ENCODE measurements at places on chromosomes 12 and 14.

GRCh38 chr12:25521625-25522256 lies 31.3 kb downstream of the LMNTD1 start:
- no peaks in the 10 kb centered on the region for H3K27me3 ChIP-seq
- no peak for DNase-seq
- peaks cover 16% of the 10 kb centered on the region for H3K4me1 ChIP-seq

DNA sequence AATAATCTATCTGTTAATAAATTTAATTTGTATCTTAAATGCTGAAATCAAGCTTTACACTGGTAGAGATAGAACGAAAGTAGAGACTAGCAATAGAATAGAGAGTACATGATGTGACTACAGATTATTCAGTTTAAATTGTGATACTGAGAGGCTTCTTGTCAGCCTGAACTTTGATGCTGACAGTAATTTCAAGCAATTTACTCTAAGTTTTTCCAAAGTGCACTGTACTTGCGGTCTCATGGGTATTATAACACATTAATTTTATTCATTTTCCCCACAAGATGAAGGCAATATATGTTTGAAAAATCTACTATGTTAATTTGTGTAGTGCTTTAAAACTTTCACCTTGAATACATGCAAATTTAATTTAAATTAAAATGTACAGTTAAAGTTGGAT lies 914.0 kb upstream of the FBXO33 start:
- peaks cover 5% of the 10 kb centered on the region for H3K36me3 ChIP-seq
- no peak overlapping the region for H3K27ac ChIP-seq
- no peaks in the 10 kb centered on the region for H3K27me3 ChIP-seq

- H3K36me3 ChIP-seq, result no peaks in the 10 kb centered on the region
- H3K4me1 ChIP-seq, result no peaks in the 10 kb centered on the region
- no peak for DNase-seq
- no peak overlapping the region for H3K27ac ChIP-seq
- no peaks in the 10 kb centered on the region for H3K27me3 ChIP-seq
Measured at GRCh38 chr14:83566567-83566966, 1963.4 kb upstream of the FLRT2 start.

GRCh38 chr12:40892528-40892927 lies 200.3 kb downstream of the CNTN1 start:
- H3K36me3 ChIP-seq, result no peaks in the 10 kb centered on the region
- H3K27me3 ChIP-seq, result no peaks in the 10 kb centered on the region
- no peak for DNase-seq
- no peaks in the 10 kb centered on the region for H3K4me1 ChIP-seq
- no peak overlapping the region for H3K4me3 ChIP-seq
- no peak overlapping the region for H3K27ac ChIP-seq

GRCh38 chr12:2288471-2288870 lies 235.7 kb downstream of the CACNA1C start:
- H3K36me3 ChIP-seq, result no peaks in the 10 kb centered on the region
- H3K4me1 ChIP-seq, result peaks cover 98% of the 10 kb centered on the region
- peak overlapping the region; percentile 54 for H3K4me3 ChIP-seq
- H3K27me3 ChIP-seq, result peaks cover 3% of the 10 kb centered on the region
- DNase-seq, result no peak

GRCh38 chr14:74506411-74506851 lies 12.9 kb downstream of the ISCA2 start:
- DNase-seq, result no peak
- no peak overlapping the region for H3K4me3 ChIP-seq
- H3K27me3 ChIP-seq, result peaks cover 2% of the 10 kb centered on the region
- no peak overlapping the region for H3K27ac ChIP-seq

DNA sequence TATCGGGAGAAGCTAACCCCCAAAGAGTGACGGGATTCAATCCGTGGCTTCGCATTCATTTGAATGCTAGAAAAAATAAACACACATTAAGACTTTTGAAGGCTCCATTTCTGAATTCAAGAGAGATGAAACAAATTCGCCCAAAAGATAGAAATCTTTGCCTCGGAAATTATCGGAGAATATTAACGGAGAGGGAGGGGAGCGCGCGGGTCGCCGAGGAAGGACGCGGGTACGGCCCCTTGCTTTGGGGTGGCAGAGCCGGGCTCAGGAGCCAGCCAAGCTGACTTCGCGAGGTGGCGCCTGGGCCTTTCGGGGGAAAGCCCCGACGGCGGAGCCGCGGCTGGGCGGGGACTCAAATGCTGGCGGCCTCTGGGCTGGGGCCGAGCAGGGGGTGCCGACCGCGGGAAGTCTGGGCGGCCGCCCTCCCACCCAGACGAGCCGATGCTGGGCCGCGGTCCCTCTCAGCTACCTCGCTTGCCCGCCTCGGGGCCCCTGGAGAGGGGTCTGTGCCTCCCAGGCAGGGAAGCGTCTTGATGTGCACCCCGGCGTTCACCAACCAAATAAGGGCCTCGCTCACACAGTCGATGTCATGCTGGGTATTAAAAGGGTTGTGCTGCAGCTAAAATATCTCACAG lies 14.7 kb downstream of the NKX2-1 start:
- peaks cover 60% of the 10 kb centered on the region for H3K27me3 ChIP-seq
- no peak for DNase-seq
- no peak overlapping the region for H3K4me3 ChIP-seq
- no peaks in the 10 kb centered on the region for H3K4me1 ChIP-seq

DNA sequence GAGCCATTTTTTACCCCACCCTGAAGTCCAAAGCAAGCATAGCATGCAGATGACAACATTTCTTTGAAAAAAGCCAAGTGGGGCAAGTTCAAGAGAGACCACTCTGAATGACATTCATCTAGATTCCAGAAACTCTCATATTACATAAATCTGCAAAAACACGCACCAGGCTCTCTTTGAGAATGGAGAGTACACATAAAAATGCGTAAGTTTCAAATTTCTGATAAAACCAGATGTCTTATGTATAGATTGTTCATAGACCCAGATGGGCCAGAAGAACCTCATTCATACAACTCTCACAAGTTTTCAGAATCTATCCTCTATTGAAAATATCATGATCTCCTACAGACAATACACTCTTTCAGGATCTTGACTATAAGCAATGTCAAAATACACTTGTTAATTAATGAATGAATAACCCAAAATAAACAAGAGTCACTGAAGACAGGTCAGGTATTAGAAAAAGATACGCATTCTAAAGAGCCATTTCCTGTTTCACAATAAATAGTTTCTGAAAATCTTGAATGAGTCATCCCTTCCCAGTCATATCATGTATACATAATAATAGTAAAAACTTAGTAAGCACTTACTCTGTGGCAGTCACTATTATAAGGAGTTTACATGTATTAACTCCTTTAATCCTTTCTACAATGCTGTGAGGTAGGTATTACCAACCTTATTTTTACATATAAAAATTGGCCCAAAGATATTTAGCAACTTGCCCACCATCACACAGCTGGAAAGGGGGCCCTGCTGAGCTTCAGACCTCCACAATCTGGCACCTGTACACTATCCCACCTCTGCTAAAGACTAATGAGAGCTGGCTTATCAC lies 72.0 kb downstream of the PPP2R5E start:
- H3K27me3 ChIP-seq, result no peaks in the 10 kb centered on the region
- H3K27ac ChIP-seq, result peak overlapping the region; percentile 67
- DNase-seq, result peak; percentile 70
- H3K4me1 ChIP-seq, result peaks cover 36% of the 10 kb centered on the region

- DNase-seq, result no peak
- H3K27me3 ChIP-seq, result peaks cover 24% of the 10 kb centered on the region
- H3K36me3 ChIP-seq, result no peaks in the 10 kb centered on the region
- H3K27ac ChIP-seq, result no peak overlapping the region
- no peaks in the 10 kb centered on the region for H3K4me1 ChIP-seq
- H3K4me3 ChIP-seq, result no peak overlapping the region
Measured at GRCh38 chr12:11978726-11979384, 91.9 kb upstream of the BCL2L14 start.

GRCh38 chr12:25797386-25797785 lies 161.1 kb upstream of the RASSF8 start:
- no peak overlapping the region for H3K4me3 ChIP-seq
- H3K27me3 ChIP-seq, result no peaks in the 10 kb centered on the region
- H3K4me1 ChIP-seq, result peaks cover 34% of the 10 kb centered on the region
- no peak overlapping the region for H3K27ac ChIP-seq
- DNase-seq, result no peak
- H3K36me3 ChIP-seq, result peaks cover 4% of the 10 kb centered on the region

DNA sequence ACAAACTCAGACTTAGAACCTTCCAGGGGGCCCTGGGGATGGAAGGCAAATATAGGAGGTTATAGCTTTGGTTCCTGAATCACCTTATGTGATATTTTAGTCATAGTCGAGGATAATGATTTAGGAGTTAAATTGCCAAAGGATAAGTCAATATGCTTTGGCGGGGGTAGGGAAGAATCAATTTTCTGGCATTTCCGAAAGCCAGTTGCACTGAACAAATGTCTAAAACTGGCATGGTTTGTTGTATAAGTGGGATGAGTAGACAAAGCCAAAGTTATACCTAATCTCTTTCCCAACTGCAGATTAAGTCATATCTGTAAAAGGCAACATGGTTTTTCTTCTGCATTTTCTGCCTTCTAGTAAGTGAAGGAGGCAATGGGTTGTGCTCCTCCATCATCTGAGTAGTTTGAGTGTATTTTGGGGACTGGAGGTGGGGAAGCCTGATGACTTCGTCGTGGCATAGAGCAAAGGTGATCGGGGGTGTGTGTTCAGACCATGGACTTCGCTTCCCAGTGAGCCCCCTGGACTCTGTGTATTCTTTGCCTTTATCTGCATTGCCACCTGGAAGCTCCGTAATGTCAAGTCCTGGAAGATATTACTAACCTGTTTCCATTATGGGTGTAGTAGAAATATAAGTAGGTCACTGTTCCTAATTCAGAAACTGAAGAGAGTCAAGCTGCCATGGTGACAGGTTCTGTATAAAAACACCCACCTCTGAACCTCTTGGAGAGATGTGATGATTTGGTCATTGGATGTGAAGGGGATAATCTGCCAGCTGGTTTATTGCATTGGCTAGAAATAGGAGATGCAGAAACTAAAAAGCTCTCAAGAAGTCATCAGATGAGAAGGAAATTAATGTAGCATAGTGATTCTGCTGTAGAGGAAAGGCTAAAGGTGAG lies 24.5 kb downstream of the PPFIBP1 start:
- no peak for DNase-seq
- H3K4me1 ChIP-seq, result peaks cover 79% of the 10 kb centered on the region
- H3K27me3 ChIP-seq, result peaks cover 2% of the 10 kb centered on the region
- peak overlapping the region; percentile 85 for H3K4me3 ChIP-seq

- no peak overlapping the region for H3K27ac ChIP-seq
- H3K4me1 ChIP-seq, result no peaks in the 10 kb centered on the region
- H3K4me3 ChIP-seq, result no peak overlapping the region
- no peak for DNase-seq
Measured at GRCh38 chr12:32284561-32284960, 114.8 kb upstream of the FGD4 start.

DNA sequence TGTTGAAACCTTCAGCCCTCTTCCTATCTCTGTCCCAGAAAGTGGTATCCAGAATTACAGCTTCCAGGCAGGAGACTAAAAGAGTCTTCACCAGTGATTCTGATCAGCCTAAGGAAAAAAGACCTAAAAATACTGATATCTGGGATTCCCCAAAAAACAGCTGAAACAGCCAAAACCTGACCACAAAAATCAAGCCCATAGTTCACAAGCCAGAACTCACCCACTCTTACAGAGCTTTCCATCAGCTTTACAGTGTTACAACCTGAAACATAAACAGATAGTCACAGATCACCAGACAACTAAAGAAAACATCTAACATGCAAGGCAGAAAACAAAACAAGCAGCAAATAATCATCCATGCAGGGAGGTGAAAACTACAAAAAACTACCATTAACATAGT lies 26.0 kb upstream of the TSPAN8 start:
- H3K27ac ChIP-seq, result no peak overlapping the region
- no peak for DNase-seq
- H3K4me3 ChIP-seq, result no peak overlapping the region
- H3K27me3 ChIP-seq, result no peaks in the 10 kb centered on the region
- H3K36me3 ChIP-seq, result peaks cover 6% of the 10 kb centered on the region

DNA sequence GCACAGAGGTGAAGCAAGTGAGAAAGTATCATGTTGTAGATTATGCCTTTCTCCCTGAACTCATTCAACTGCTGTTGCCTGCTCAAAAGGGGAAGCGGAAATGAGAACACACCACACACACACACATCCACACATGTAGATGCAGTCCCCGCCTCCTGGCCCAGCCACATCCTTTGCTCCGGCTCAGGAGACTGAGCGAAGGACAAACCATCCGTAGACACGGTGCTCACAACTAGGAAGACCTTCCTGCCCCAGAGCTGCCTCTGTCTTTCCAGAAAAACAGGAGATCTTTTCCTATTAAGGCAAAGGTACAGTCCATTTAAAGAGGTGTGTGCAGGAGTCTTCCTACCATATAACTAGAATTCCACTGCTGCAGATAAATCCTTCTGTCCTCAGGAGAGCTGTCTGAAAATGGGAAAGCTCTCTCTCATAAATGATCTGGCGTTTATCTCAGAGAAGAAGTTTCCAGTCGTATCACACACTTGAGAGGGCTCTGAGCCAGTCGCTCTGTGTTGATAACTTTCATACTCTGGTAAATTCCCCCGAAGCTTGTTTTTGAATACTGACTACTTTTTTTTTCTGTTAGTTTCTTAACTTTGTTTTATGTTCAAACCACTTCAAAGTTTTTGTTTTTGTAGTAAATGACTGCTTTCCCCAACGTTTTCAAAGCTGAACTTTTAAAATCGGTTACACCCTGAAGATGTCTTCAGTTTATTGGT lies at the start of gene TESPA1:
TESPA1 (minus strand) TSS at position 105 of the 719 bp plus-strand sequence. CDS start 10,200 bp downstream, outside the sequence.
- H3K27ac ChIP-seq, result no peak within 1 kb of the TSS
- no peak for DNase-seq
- H3K4me3 ChIP-seq, result no peak within 1 kb of the TSS
- no peaks in the 10 kb centered on the region for H3K4me1 ChIP-seq
- peaks cover 14% of the 10 kb centered on the region for H3K27me3 ChIP-seq

DNA sequence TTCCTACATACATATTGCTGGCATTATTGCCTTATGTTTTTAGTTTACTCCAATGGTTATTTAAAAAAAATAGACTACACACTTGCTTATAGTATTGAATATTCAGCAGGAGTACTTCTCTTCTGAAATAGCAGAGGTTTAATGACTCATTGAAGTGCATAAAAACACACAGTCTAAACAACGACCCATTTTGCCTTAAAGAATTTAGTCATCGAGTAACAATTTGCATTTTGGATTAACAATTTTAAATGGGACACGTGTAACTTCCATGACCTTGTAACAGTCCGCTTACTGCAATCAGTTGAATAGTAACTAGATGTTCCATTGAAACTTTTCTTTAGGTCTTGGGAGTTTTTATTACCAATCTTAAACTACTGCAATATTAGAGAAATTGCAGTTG lies 9.0 kb downstream of the TRHDE start:
- peak overlapping the region; percentile 89 for H3K27ac ChIP-seq
- peaks cover 16% of the 10 kb centered on the region for H3K36me3 ChIP-seq
- peak; percentile 83 for DNase-seq
- peaks cover 97% of the 10 kb centered on the region for H3K4me1 ChIP-seq
- H3K27me3 ChIP-seq, result no peaks in the 10 kb centered on the region
- peak overlapping the region; percentile 64 for H3K4me3 ChIP-seq

- DNase-seq, result no peak
- no peak overlapping the region for H3K27ac ChIP-seq
- H3K27me3 ChIP-seq, result no peaks in the 10 kb centered on the region
Measured at GRCh38 chr14:75025082-75025481, 22.4 kb downstream of the EIF2B2 start.

GRCh38 chr12:65603438-65604351 lies 220.6 kb upstream of the HMGA2 start:
- H3K27me3 ChIP-seq, result 0 out of 2 replicates have a peak, but pooled peaks cover 2% of the 10 kb centered on the region
- H3K27ac ChIP-seq, result peak overlapping the region; percentile 93
- H3K4me1 ChIP-seq, result peaks cover 85% of the 10 kb centered on the region
- peak overlapping the region; percentile 88 for H3K4me3 ChIP-seq
- peaks cover 27% of the 10 kb centered on the region for H3K36me3 ChIP-seq

- H3K27me3 ChIP-seq, result no peaks in the 10 kb centered on the region
- no peak overlapping the region for H3K4me3 ChIP-seq
- peaks cover 4% of the 10 kb centered on the region for H3K36me3 ChIP-seq
- H3K4me1 ChIP-seq, result no peaks in the 10 kb centered on the region
Measured at GRCh38 chr14:94867946-94868771, 98.2 kb upstream of the GSC start.
